Activated CD4-positive, CD25-positive, alpha-beta regulatory T cell (primary cell): ENCODE measurements at places on chromosomes 6 and 20.

- no peak for DNase-seq
Measured at GRCh38 chr20:40160097-40160550, 528.9 kb downstream of the MAFB start.

GRCh38 chr6:143098054-143098671 lies 37.5 kb downstream of the AIG1 start:
- DNase-seq = no peak

GRCh38 chr6:112268019-112268418 lies 13.7 kb upstream of the LAMA4 start:
- DNase-seq = no peak

DNA sequence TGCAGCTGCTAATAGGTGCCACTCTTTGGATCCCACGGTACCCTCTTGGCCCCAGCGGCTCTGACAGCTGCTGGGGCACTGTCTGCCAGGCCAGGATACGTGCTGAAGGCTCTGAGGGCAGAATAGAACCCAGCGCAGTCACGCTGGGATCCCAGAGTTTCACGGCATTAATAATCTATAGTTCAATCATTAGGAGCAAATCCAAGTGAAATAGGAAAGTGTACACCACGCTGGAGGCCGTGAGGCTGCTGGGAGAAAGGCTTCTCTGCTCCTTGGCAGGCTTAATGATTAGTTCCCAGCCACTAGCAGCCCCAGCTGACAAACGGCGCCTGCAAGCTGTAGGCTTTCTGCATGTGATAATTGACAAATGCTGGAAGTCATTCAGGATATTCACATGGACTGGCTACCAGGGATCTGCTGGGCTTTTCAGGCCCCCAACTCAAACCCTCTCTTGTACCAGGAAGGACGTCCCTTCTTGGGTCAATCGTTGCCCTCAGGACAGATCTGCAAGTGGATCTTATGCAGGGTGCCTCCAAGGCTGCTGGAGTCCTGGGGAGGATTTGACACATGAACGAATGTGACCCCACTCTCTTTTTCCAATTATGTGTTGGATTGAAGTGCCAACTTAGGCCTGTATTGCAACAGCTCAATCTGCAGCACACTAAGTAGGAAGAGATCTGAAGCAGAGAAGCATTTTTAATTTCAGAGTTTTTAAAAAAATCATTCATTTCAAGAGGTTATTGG lies 50.1 kb upstream of the INSM1 start:
- no peak for DNase-seq
